Fibroblast of skin of left quadriceps (primary cell): ENCODE measurements at places on chromosomes 11 and 22.

DNA sequence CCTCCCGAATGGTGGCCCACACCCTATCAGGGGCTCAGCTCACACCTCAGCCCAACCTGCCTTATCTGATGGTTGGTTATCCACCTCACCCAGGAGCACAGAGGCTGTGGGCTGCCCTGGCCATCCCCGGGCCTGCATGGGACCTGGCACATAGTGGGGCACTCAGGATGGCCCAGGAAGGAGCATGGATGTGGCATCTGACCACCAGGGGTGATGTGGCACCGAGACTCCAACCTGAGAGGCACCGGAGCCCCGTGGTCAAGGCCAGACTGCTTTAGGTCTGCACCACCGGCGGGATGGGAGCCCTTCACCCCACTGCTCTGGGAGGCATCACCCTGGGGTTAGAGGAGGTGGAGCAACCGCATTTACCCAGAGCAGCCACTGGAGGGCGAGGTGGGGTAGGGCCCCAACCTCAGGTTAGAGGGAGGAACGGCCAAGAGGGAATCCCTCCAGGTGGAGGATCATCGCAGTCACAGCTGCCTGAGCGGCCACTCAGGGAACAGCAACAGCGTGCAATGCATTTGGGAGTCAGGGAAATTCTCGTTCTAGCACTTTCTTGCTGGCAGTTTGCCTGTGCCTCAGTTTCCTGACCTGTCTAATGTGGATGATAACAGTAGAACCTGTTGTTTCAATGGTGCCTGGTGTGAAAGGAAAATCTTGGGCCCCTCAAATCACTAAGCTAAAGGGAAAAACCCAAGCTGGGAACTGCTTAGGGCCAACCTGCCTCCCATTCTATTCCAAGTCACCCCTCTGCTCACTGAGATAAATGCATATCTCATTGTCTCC is 52.9 kb upstream of the CARS1 start:
- DNase-seq = no peak

DNA sequence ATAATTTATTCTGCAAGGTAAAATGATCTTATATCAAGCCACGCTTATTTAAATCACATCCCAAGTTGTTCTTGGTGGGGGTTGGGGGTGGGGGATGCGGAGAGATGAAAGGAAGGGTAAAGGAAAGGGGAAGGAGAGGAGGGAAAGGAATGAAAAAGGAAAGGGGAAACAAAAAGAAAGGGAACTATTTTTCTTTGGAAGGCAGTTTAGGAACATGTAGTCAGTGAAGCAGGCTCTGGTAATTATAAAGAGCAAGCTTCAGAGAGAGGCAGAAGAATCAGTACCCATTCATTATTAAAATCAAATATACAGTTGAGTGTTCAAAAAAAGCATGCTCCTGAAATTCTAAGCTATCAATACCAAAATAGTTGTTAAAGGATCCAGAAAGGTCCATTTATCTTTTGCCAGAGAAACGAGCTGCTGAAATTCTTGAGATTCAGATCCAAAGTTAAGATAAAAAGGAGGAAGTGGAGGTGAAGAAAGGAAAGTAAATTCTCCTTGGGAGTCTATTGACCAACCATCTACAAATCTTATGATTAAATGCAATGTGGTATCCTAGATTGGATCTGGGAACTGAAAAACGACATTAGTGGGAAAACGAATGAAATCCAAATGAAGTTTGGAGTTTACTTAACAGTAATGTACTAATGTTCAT is 107.4 kb downstream of the SGSM3 start:
- no peak for DNase-seq

DNA sequence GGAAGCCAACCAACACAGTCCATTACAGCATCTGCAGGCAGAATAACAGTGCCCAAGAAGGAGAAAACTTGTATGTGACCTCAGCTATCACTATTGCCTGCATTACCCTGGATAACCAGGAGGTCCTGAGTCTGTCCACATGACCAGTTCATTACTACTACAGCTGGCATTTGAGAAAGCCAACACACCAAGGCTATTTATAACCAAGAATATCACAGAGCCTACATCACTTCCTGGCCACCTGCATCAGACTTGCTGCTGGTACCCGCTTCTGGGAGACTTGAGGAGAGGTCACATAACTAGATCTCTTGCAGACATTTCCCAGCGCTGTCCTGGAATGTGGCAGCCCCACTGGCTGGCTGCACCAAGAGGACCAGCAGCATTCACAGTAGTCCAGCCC is 11.1 kb upstream of the OR56B4 start:
- DNase-seq = no peak

DNA sequence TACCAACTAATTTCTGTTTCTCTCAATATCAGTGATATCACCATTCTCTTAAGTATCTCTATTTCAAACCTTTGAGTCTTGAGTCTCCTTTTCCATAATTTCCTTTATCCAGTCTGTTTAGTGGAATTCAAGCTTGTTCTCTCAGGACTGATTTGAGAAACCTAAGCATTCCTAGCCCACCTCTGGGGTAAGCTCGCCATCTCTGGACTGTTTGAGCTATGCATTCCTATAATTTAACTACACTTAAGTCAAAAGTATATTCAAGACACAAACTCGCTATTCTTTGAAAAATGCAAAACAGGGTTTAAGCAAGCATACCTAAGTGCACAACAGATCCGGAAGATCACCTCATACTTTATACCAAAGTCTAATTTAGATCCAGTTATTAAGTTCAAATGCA is 2.1 kb upstream of the DLAT start:
- no peak for DNase-seq

- DNase-seq = no peak
Observed at GRCh38 chr22:25827415-25827814, 85.4 kb downstream of the MYO18B start.
